ENCODE measurements at places on chromosomes 6 and 20. TPM values are rescaled to one million over a fixed set of nuclear protein-coding genes. Genes with fewer than 3 reads are reported as not detected.

TREML2 gene
- total RNA-seq: not detected

GRCh38 chr6:19465256-19465655 lies 371.9 kb upstream of the ID4 start:
- H3K4me1 ChIP-seq: peaks cover 17% of the 10 kb centered on the region
- H3K36me3 ChIP-seq: no peaks in the 10 kb centered on the region
- peak overlapping the region; percentile 84 for H3K27ac ChIP-seq
- no peaks in the 10 kb centered on the region for H3K27me3 ChIP-seq

GRCh38 chr20:16661756-16662155 lies 68.1 kb upstream of the SNRPB2 start:
- H3K36me3 ChIP-seq: no peaks in the 10 kb centered on the region
- no peaks in the 10 kb centered on the region for H3K4me1 ChIP-seq
- no peak for DNase-seq
- H3K27me3 ChIP-seq: no peaks in the 10 kb centered on the region
- H3K27ac ChIP-seq: no peak overlapping the region

STX11 gene
- 1.6 TPM for total RNA-seq

DNA sequence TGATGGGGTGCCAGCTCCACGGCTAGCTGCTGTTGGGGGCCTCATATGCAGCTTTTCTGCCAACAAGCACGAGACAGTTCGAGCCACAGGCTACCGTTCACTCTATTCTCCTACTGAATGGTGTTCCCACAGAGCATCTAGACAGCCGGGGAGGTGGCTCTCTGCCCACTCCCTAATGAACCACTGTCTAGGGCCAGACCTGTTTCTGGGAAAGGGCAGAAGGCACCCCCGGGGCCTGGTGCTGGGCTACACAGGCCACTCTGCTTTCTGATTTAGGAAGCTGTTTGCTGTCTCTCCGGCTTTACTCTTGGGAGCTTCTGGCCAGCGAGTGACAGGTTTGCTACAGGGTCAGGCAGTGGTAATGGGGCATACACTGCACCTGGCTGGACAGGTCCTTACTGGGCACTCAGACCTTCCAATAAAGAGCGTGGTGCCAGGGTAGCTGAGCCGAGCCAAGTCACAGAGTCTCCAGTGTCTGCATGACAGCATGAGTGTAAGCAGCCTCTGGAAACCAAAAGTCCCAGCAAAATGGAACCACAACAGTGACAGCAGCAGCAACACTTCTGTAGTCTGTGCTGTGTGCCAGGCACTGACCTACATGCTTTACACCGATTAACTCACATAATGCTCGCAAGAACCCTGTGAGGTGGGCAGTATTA lies 8.4 kb downstream of the CCDC167 start:
- DNase-seq: no peak
- H3K4me3 ChIP-seq: no peak overlapping the region
- H3K27me3 ChIP-seq: no peaks in the 10 kb centered on the region
- H3K4me1 ChIP-seq: peaks cover 18% of the 10 kb centered on the region
- no peak overlapping the region for H3K27ac ChIP-seq
- peaks cover 3% of the 10 kb centered on the region for H3K36me3 ChIP-seq
